ENCODE measurements at places on chromosomes 5 and 9.

- no peak for DNase-seq
These were observed 312.6 kb downstream of the TMEM232 start for GRCh38 chr5:110413856-110414255.

GRCh38 chr5:136021016-136021405 lies 7.8 kb upstream of the TGFBI start:
- DNase-seq = no peak

- no peak for DNase-seq
These were observed 126.8 kb downstream of the PDE8B start for GRCh38 chr5:77337246-77337645.

DNA sequence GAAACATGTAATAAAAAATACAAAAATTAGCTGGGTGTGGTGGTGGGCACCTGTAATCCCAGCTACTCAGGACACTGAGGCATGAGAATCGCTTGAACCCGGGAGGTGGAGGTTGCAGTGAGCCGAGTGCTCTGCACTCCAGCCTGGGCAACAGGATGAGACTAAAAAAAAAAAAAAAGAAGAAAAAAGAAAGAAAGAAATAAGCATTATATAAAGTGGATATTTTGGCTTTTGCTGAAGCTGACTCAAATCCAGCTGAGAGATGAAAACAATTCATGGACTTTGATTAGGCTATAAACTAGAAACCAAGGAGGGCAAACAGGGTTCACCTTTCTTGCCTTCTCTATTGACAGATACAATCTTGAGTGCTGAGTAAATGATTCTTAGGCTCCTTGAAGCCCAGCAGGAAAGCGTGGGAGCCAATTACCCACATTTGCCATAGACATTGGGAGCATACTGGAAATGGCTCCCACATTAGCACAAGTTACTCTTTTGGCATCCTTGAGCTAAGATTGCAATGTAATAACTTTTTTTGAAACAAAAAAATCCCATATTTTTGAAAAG lies 2.4 kb upstream of the BTF3 start:
- no peak for DNase-seq

GRCh38 chr9:34588671-34589635 lies 571 bp downstream of the CNTFR start:
- DNase-seq = no peak

DNA sequence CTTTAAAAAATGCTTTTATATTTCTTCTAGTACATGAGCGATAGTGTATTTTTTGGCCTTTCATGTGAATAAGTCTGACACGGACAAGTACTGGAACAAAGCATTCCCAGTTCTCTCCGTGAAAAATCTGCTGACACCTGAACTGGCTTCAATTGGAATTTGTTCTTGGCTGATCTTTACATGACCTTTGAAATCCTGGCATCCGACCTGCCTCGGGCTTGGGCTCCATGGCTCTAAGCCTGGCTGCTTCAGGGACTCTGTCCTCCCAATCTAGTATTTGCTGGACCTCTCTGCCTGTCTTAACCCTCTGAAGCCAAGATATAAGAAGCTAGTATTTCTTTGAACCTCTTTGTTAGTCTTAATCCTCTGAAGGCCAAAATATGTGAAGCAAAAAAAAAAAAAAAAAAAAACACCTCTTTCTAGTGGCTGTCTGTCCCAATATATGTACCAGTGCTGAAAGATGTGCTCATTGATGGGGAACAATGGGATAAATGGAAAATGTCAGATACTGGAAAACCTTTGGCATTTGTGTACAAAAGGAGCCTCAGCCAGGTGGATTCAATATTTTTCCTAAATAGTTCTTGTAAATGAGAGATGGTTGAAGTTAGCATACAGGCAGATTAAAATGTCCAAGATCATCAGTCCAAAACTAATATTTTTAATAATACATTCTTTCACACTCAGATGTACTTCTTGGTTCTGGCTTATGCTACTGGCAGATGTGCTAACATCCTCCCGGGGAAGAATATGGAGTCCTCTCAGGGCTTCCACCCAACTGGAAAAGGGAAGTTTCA lies 470.6 kb downstream of the TUSC1 start:
- no peak for DNase-seq

DNA sequence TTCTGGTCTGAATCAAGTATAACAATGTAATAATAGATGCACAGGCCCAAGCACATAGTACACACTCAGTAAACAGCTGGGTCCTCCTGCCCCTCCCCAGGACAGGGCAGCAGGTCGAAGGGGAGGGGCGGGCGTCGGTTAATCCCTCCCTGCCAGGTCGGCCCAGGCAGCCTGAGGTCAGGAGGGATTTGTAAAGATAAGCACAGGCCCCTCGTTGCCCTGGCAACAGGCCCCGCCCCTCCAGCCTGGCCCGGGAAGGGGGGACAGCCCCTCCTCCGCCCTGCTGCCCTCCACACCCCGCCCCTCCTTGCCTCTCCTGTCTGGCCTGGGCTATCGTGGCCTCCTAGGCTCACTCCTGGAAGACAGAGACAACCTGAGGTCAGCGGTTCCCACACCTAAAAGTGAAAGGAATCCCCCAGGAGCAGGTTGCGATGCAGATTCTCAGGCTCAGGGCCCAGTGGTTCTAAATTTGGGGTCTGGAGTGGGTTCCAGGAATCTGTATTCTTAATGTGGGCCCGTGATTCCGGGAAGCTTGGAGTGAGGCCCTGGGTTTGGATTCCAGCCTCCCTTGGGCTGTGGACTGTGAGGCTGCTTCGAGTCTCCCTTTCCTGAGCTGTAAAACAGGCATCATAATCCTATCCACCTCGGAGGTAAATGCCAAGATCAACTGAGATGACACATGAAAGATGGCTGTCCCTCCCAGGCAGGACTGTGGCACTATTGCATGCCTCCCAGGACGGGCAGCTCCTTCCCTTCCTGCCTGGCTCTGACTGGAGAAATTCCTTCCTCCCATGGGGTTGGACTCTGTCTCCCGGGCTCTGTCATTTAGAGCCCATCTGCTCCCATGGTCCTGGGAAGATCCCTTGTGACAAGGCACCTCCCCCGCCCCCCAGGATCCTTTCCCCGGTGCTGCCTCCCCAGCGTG lies 4.4 kb downstream of the CRB2 start:
- no peak for DNase-seq

GRCh38 chr5:127596501-127596900 lies 52.4 kb upstream of the CTXN3 start:
- DNase-seq = no peak

- no peak for DNase-seq
These were observed 749 bp downstream of the SOWAHA start for GRCh38 chr5:132813599-132814502.

All from NCI-H1694 (cell line).